ENCODE measurements at places on chromosomes 11 and 22. TPM values are rescaled to one million over a fixed set of nuclear protein-coding genes. Genes with fewer than 3 reads are reported as not detected.
A peak's percentile ranks its signal among the peaks of the same experiment; 100 is the strongest.

DNA sequence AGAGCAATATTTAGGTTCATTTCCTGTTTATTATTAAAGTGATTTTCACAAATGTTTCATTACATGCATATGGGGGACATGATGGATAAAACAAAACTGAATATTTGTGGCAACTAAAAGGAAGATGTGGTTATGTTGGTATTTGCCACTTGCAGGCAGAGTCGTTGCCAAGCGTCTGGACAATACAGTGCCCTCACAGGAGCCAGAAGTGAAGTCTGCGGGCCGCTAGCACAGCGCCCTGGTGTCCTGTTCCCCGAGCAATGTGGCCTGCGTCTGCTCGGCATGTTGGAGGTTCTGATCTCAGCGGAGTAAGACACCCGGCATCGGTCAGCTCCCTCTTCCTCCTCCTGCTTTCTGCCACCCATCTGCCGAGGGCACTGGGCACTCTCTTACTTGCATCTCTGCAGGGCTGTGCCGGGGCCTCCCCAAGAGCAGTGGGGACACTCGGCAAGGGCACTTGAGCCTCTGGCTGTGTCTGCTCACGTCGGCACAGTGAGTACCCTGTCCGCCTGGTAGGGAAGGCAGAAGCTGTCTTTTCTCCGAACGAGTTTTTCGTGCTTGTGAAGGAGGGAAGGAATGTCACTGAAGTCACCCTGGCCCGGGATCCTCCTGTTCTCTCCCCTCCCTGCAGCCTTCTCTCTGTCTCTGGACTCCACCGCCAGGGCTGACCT is 10.5 kb upstream of the TTLL12 start:
- DNase-seq = no peak
- H3K4me1 ChIP-seq = peaks cover 8% of the 10 kb centered on the region
- no peak overlapping the region for H3K4me3 ChIP-seq
- no peaks in the 10 kb centered on the region for H3K27me3 ChIP-seq
- H3K36me3 ChIP-seq = no peaks in the 10 kb centered on the region

DNA sequence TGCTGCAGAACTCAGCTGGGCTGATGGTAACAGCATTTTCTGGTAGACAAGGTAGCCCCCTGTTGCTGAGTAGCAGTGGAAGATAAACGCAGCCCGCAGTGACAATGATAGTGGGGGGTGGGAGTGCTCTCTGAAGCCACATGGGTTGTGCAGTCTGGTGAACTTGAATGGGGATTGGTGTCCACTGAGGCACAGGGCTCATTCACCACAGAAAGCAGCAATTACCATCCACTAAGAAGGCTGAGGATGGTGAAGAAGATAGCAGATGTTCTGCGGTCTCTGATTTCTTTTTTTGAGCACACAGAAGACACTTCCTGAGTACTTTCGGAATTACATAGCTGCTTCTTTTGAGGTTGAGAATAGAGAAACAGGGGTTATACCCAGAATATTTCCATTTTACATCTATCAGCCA is 150.3 kb downstream of the LRRC4C start:
- no peaks in the 10 kb centered on the region for H3K4me1 ChIP-seq
- H3K36me3 ChIP-seq = no peaks in the 10 kb centered on the region
- no peak overlapping the region for H3K4me3 ChIP-seq
- no peak overlapping the region for H3K27ac ChIP-seq

- no peak for DNase-seq
- no peaks in the 10 kb centered on the region for H3K36me3 ChIP-seq
- H3K4me3 ChIP-seq = no peak overlapping the region
- H3K4me1 ChIP-seq = peaks cover 8% of the 10 kb centered on the region
Observed at GRCh38 chr11:8082391-8083087, 1.5 kb downstream of the TUB start.

- peaks cover 13% of the 10 kb centered on the region for H3K4me1 ChIP-seq
- H3K4me3 ChIP-seq = peak overlapping the region; percentile 29
- H3K27me3 ChIP-seq = no peaks in the 10 kb centered on the region
- no peak for DNase-seq
Observed at GRCh38 chr11:33734441-33735270, 1.6 kb downstream of the CD59 start.

DNA sequence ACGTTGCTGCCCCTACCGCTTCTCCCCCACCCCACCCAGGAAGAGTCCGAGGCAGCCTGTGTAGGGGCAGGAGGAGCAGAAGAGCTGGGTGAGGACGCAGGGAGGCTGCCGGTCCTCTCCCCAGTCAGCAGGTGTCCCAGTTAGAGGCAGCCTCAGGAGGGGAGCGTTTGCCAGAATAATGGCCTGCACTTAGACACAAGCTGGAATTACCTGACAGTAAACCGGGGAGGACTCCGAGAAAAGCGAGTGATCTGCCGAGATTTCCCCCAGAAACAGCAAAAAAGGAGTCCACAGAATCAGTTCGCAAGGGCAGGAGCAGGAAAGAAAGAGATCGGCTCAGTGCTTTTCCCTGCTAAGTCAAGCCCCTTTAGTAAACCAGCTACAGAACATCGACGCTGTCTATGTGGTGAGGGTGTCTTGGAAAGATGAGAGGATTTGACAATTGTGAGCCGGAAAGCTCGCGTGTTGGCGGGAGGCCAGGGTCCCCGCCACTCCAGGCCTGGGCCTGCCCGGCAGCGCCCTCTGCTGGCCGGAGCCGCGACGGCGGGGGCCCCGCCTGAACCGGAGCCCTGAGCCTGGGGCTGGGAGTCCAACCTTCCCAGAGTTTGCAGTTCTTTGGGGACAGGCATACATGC is 17.7 kb upstream of the THRSP start:
- H3K4me1 ChIP-seq = peaks cover 9% of the 10 kb centered on the region
- H3K36me3 ChIP-seq = no peaks in the 10 kb centered on the region
- no peaks in the 10 kb centered on the region for H3K27me3 ChIP-seq

GRCh38 chr11:827146-827896 is 398 bp upstream of the CRACR2B start:
- peaks cover 64% of the 10 kb centered on the region for H3K4me1 ChIP-seq
- H3K27ac ChIP-seq = peak overlapping the region; percentile 48
- H3K36me3 ChIP-seq = peaks cover 28% of the 10 kb centered on the region
- no peaks in the 10 kb centered on the region for H3K27me3 ChIP-seq
- peak overlapping the region; percentile 54 for H3K4me3 ChIP-seq
- no peak for DNase-seq

GRCh38 chr11:128467041-128467440 is 120.3 kb downstream of the ETS1 start:
- peaks cover 6% of the 10 kb centered on the region for H3K4me1 ChIP-seq
- H3K4me3 ChIP-seq = no peak overlapping the region
- H3K36me3 ChIP-seq = no peaks in the 10 kb centered on the region
- H3K27ac ChIP-seq = no peak overlapping the region

- H3K4me1 ChIP-seq = no peaks in the 10 kb centered on the region
- H3K27me3 ChIP-seq = no peaks in the 10 kb centered on the region
- DNase-seq = no peak
- H3K4me3 ChIP-seq = no peak overlapping the region
- no peaks in the 10 kb centered on the region for H3K36me3 ChIP-seq
- H3K27ac ChIP-seq = no peak overlapping the region
Observed at GRCh38 chr11:61039916-61040315, 62.4 kb upstream of the CD5 start.

GRCh38 chr11:130420478-130421198 is 7.8 kb downstream of the ADAMTS8 start:
- DNase-seq = no peak
- peaks cover 2% of the 10 kb centered on the region for H3K27me3 ChIP-seq
- H3K4me1 ChIP-seq = no peaks in the 10 kb centered on the region
- H3K36me3 ChIP-seq = no peaks in the 10 kb centered on the region

DNA sequence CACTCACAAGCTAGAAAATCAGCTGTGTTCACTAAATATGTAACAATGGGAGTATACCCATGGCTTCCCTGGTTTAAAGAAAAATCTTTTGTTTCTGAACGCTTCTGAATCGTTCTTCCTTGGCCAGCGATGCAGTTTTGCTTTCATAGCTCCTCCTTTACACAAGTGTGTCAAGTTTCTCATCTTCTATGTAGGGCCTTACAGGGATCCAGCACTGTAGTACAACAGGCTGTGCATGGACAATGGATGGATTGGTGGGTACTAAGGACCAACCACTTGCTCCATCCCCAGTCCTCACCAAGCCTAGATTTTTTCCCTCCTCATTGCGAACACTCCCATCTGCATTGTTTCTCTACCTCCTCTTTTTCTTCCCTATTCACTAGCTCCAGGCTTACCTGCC is 24.3 kb upstream of the POU2AF2 start:
- H3K27me3 ChIP-seq = no peaks in the 10 kb centered on the region
- no peak for DNase-seq
- H3K4me1 ChIP-seq = no peaks in the 10 kb centered on the region
- no peaks in the 10 kb centered on the region for H3K36me3 ChIP-seq
- H3K27ac ChIP-seq = no peak overlapping the region

GRCh38 chr11:112744041-112744440 is 217.2 kb upstream of the NCAM1 start:
- H3K27me3 ChIP-seq = no peaks in the 10 kb centered on the region
- H3K36me3 ChIP-seq = no peaks in the 10 kb centered on the region
- H3K4me1 ChIP-seq = no peaks in the 10 kb centered on the region
- H3K27ac ChIP-seq = no peak overlapping the region
- H3K4me3 ChIP-seq = no peak overlapping the region

DNA sequence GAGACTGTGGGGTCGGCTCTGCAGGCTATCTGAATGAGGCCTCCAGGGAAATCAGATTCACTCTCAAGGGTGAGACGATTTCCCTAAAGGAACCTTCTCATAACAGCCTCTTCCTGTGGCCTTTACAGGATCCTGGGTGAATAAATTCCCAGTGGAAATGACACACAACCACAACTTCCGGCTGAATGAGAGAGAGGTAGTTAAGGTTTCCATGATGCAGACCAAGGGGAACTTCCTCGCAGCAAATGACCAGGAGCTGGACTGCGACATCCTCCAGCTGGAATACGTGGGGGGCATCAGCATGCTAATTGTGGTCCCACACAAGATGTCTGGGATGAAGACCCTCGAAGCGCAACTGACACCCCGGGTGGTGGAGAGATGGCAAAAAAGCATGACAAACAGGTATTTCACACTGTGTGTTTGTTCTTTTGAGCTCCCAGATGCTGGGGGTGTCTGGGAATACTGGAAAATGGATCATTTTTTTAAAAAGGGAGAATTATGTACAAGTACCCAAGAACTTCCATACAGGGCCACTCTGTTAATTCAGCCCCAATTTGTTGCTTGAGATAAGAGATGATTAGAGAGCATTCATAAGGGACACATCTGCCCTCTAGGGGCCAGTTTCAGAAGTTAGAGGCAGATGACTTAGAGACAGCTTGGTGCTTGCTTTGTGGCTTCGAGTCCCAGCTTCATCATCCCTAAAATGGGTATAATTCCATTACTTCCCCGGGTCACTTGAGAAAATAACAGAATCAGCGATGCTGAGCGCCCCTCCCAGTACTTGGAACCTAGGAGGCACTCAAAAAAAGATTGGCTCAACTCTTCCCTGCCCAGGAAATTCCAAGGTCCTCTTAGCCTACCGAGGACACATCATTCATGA is 10.2 kb downstream of the SERPIND1 start:
- peaks cover 6% of the 10 kb centered on the region for H3K4me1 ChIP-seq
- no peak overlapping the region for H3K27ac ChIP-seq
- no peak overlapping the region for H3K4me3 ChIP-seq
- DNase-seq = peak; percentile 48

GRCh38 chr11:123560006-123560405 is 94.4 kb downstream of the SCN3B start:
- H3K4me1 ChIP-seq = peaks cover 48% of the 10 kb centered on the region
- peak overlapping the region; percentile 91 for H3K27ac ChIP-seq
- peak; percentile 70 for DNase-seq
- no peaks in the 10 kb centered on the region for H3K36me3 ChIP-seq

DNA sequence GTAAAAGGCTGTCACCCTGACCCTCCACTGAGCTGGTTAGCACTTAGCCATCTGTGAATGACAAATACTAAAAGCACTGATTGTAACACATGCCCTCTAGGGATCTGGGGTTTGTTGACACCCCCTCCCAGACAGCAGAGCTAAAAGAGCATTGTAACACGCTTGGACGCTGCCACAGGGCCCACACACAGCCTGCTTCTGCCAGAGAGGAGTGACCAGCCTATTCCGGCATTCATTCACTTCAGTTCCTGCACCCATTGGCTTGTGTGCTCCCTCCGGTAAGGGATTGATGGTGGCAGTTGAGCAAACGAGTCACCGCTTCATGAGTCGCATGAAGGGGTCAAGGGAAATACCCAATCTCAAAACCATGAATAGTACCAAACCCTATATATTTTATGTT is 15.8 kb downstream of the OR10D3 start:
- H3K27ac ChIP-seq = no peak overlapping the region
- no peaks in the 10 kb centered on the region for H3K36me3 ChIP-seq
- H3K4me3 ChIP-seq = no peak overlapping the region
- H3K27me3 ChIP-seq = no peaks in the 10 kb centered on the region
- no peaks in the 10 kb centered on the region for H3K4me1 ChIP-seq

- no peak for DNase-seq
- H3K36me3 ChIP-seq = peaks cover 5% of the 10 kb centered on the region
- no peaks in the 10 kb centered on the region for H3K27me3 ChIP-seq
Observed at GRCh38 chr11:113267493-113267892, 46.9 kb upstream of the TTC12 start.

GRCh38 chr11:1425439-1425838 is 35.7 kb downstream of the BRSK2 start:
- H3K27me3 ChIP-seq = no peaks in the 10 kb centered on the region
- H3K4me3 ChIP-seq = no peak overlapping the region
- DNase-seq = no peak
- no peak overlapping the region for H3K27ac ChIP-seq
- H3K36me3 ChIP-seq = no peaks in the 10 kb centered on the region
- no peaks in the 10 kb centered on the region for H3K4me1 ChIP-seq

DNA sequence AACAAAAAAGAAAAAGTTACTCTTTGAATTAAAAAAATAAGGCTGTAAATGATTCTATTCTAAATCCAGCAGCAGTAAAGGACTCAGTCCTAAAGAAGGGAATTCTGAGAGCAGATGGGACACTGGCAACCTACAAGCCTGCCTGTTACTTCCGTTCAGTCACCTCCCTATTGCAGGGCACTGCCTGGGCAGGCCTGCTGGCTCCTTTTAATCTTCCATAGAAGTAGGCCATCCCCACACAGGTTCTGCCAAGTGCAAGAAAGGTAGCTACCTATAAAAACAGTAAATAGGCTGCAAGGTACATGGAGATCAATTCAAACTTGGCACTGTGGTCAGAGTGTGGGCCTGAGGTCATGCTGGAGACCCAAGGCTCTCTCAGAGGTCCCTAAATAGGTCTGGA is 136.4 kb downstream of the TRIM44 start:
- H3K36me3 ChIP-seq = no peaks in the 10 kb centered on the region
- H3K27me3 ChIP-seq = no peaks in the 10 kb centered on the region
- DNase-seq = no peak
- H3K4me3 ChIP-seq = no peak overlapping the region
- no peak overlapping the region for H3K27ac ChIP-seq
- H3K4me1 ChIP-seq = no peaks in the 10 kb centered on the region

Gene MUC2
- 0.29 TPM for total RNA-seq

Gene BAIAP2L2
- 0.92 TPM for total RNA-seq

Gene OR51B4
- not detected for total RNA-seq

Gene ADAMTS8
- total RNA-seq = 0.14 TPM

Gene SAA1
- total RNA-seq = 38.1 TPM

Gene FREY1
- 1.2 TPM for total RNA-seq

Gene HSPB2
- total RNA-seq = 1.3 TPM

Measured in adrenal gland (tissue), 19 donors.